ENCODE measurements at places on chromosomes 16 and 17.

DNA sequence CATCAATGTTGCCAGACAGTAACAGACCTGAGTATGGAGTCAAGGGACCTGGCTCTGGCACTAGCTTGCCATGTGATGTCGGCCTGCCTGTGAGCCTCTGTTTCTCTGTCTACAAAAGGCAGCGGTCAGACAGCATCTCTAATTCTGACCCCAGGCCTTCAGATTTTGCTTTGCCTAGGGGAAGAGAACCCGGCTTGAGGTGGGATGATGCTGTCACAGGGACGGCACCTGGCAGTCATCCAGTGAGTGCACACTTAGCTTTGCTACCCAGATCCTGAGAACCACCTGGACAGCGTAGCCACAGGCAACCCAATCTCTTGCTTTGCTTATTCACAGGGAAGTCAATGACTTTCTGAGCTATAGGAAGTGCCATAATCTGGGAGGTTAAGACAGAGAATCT lies 135.2 kb upstream of the SALL1 start:
- no peak for DNase-seq

DNA sequence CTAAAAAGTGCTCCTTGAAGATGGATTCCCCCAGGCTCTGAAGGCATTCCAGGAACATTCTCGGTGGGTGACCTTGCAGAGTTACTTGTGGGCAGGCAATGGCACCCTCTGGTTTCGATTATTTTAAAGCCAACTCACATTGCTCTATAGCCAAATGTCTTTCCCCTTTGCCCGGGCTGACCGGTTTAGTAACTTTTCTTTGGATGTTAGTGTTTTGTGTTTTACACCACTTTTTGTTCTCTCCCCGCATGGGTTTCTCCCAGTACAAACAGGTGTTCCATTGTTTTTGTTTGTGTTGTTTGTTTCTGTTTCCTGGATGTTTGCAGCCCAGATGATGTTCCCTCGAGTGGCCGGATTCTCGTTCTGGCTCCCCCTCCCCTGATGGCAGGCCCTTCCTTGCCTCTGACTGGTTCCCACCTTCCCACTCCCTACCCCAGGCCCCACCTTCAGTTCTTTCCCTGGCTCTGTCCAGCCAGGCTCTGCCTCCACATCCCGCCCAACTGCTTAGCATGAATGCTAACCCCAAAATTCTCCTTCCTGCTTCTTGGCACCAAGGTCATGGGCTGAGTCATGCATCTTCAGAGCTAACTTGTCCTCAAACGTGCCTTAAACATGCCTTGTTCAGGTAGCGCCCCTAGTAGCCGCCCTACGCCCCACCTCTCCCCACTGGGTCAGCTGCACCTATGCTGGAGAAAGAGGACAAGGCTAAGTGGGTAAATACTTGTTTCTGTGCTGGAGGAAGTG lies 40.6 kb downstream of the ELAC2 start:
- no peak for DNase-seq

DNA sequence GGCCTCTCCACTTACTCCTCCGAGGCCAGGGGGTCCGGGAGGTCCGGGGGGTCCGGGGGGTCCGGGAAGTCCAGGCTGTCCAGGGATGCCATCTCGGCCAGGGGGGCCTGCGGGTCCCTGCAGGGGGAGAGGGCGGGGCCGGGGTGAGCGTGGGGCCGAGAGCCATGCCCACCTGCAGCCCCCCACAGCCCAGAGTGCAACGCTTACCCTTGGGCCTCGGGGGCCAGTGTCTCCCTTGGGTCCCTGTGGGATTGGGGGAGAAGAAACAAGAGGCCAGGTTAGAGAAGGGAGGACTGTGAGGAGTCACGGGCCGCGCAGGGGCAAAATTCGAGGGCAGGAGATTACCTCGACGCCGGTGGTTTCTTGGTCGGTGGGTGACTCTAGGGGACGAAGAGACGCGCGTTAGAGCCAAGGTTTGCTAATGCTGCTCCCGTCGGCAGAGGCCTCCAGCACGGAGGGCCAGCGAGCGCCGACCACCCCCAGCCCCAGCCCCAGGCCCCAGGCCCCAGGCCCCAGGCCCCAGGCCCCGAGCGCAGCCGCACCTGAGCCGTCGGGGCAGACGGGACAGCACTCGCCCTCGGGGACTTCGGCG lies 2.1 kb downstream of the COL1A1 start:
- DNase-seq: no peak

DNA sequence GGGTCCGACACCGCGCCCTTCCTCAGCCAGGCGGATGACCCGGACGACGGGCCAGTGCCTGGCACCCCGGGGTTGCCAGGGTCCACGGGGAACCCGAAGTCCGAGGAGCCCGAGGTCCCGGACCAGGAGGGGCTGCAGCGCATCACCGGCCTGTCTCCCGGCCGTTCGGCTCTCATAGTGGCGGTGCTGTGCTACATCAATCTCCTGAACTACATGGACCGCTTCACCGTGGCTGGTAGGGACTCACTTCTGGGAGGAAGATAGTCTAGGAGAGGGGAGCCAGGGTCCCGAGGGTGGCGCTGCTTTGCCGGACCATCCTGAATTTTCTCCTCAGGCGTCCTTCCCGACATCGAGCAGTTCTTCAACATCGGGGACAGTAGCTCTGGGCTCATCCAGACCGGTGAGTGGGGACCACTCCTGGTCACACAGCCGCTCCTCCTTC lies 601 bp downstream of the SPNS1 start:
- no peak for DNase-seq

GRCh38 chr16:1387331-1387730 lies 27.2 kb downstream of the UNKL start:
- DNase-seq: no peak

DNA sequence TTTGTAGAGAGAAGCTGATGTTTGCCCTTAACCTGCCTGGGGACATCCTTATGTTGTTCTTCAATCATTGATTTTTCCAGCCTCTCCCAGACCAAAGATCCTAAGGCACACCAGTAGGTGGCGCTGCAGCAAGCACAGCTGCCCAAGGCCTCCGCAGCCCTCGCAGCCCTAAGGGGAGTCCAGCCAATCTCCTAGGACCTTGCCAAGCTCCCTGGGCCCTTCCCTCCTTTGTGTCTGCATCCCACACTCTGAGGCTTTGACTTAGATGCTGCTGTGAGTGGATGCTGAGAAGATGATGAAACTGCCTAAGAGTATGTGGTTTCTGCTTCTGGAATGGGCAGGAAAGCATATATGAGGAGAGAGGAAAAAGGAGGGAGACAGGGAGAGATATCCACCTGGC lies 47.1 kb downstream of the SPACA3 start:
- DNase-seq: no peak

- DNase-seq: no peak
Measured at GRCh38 chr17:9151091-9151490, 129.8 kb downstream of the NTN1 start.

GRCh38 chr16:457732-458400 lies 32.4 kb downstream of the RAB11FIP3 start:
- no peak for DNase-seq

- DNase-seq: no peak
Measured at GRCh38 chr17:58947411-58947810, 159.3 kb downstream of the TRIM37 start.

DNA sequence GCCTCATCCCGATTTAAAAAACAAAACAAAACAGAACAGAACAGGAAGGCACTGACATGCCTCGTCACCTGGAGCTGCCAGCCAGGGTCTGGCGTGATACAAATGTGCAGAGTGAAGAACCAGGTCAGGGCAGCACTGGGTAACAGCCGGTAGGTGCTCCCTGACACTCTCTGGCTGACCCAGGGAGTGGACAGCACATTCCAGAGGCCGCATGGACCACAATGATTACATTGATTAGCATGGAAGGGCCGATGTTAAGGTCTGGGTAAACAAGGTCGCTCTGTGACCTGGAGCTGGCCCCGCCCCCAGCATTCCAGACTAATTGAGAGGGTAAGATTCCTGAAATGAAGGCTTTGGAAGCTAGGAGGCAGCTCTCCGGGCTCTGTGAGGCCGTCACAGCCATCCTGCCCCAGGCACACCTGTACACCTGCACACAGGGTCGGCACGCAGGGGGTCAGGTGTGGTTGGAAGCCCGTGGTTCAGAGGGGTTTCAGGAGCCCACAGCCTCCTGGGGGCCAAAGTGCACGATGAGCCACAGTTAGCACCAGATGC lies 21.4 kb downstream of the PIEZO1 start:
- no peak for DNase-seq

GRCh38 chr17:74935585-74936469 lies at the start of gene OTOP3:
TSS of gene OTOP3 (plus strand) at chr17:74935898. CDS start at chr17:74935922, 24 bp downstream.
- DNase-seq: no peak

DNA sequence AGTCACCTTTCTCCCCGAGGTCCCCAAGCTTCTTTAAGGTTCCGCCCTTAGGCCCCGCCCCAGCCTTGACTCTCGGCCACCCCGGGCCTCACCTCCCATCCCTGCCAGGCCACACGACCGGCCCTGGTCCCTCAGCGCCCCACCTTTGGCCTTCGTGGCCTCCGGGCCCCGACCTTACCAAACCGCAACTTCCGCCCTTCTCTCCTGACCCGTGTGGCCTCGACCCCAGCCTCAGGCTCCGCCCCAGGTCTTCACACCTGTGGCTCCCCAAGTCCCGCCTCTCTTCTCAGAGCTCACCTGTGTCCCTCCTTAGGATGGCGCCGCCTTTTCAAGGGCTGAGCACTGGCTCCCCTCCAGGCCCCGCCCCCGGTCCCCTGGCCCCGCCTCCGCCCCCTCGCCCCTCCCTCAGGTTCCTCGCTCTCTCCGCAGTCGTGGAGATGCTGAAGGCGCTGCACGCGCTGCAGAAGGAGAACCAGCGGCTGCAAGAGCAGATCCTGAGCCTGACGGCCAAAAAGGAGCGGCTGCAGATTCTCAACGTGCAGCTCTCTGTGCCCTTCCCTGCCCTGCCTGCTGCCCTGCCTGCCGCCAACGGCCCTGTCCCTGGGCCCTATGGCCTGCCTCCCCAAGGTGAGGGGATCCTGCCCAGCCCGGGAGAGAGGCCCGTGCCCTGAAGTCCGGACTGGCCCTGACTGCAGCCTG lies 10.0 kb upstream of the CISD3 start:
- DNase-seq: no peak

GRCh38 chr16:11799017-11799381 lies 1.9 kb upstream of the ZC3H7A start:
- no peak for DNase-seq

GRCh38 chr17:68457168-68457538 lies at the start of gene WIPI1:
TSS of gene WIPI1 (minus strand) at chr17:68457496. CDS start at chr17:68457421, 75 bp downstream.
- DNase-seq: no peak

DNA sequence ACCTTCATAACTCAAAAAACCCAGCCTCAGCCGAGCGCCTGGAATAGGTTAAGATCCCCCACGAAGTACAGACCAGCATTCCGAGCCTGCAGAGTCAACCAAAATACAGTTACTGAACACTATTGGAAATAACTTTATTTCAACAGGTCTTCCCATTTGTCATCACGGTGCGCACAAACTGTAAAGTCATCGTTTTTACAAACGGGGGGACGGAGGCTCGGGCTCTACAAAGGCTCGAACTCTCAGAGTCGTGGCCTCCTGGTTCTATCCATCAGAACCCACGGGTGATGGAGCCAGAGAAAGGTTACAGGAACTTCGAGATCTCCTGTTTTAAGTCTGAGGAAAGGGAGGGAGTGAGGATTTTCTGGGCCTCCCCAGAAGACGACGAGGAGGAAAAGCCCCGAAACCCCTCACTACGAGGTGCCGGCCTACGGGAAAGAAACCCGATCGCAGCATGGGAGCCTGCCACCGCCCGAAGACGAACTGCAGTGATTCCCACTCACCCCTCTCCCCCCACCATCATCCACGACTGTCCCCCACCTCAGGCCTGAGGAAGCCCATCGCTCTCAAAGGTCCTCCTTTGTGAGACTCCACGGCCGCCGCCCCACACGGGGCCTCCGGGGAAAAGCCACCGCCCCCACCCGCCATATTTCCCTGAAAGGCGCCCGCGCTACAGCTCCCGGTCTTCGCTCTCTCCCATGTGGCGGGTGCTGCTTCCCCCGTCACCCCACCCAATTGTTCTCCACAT lies 917 bp downstream of the YWHAE start:
- no peak for DNase-seq

GRCh38 chr17:37359682-37360188 lies 16.1 kb upstream of the C17orf78 start:
- no peak for DNase-seq

DNA sequence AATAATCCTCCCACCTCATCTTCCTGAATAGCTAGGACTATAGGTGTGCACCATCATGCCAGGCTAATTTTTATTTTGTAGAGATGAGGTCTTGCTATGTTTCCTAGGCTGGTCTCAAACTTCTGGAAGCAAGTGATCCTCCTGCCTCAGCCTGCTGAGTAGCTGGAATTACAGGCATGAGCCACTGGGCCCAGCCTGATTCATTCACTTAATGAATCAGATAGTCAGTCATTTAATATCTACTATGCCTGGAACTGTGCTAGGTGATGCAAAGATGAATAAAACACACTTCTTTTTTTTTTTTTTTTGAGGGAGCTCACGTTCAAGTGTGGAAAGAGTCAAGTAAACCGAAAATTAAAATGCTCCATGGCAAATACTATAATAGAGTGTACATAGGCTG lies 39.4 kb downstream of the EFCAB13 start:
- no peak for DNase-seq

GRCh38 chr17:63939884-63940283 lies 7.8 kb upstream of the CD79B start:
- no peak for DNase-seq

- no peak for DNase-seq
Measured at GRCh38 chr17:76428511-76428910, 24.4 kb downstream of the UBE2O start.

Data from activated T-cell treated with anti-CD3 and anti-CD28 coated beads for 48 hours (primary cell).